ENCODE measurements at places on chromosomes 16 and 17. TPM values are rescaled to one million over a fixed set of nuclear protein-coding genes. Genes with fewer than 3 reads are reported as not detected.
A peak's percentile ranks its signal among the peaks of the same experiment; 100 is the strongest.

The FHOD1 gene
- 145 TPM for total RNA-seq

GRCh38 chr17:10725262-10725661 is 4.6 kb downstream of the TMEM220 start:
- no peak for DNase-seq

The RANBP10 gene
- 25.2 TPM for total RNA-seq

The SKA2 gene
- 17.4 TPM for total RNA-seq

The ZNF207 gene
- total RNA-seq = 300 TPM

The DBNDD1 gene
- 1.8 TPM for total RNA-seq

The AGRP gene
- not detected for total RNA-seq

DNA sequence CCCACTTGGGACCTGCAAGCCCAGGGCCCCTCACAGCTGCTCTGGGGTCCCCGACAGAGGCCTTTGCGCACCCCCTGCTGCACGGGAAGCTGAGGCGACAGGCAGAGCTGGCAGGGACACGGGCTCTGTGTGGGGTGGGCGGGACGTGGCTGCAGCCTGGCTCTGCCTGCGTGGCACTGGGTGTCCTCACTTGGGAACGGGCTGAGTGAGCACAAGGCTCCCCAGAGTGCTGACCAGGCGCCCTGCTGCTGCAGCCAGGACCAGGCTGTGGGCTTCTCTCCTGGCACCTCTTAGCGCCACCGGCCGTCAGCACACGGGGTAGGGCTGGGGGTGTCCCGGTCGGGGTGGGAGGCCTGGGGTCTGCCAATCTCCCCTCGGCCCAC is 6.6 kb downstream of the C1QTNF8 start:
- no peak for DNase-seq

DNA sequence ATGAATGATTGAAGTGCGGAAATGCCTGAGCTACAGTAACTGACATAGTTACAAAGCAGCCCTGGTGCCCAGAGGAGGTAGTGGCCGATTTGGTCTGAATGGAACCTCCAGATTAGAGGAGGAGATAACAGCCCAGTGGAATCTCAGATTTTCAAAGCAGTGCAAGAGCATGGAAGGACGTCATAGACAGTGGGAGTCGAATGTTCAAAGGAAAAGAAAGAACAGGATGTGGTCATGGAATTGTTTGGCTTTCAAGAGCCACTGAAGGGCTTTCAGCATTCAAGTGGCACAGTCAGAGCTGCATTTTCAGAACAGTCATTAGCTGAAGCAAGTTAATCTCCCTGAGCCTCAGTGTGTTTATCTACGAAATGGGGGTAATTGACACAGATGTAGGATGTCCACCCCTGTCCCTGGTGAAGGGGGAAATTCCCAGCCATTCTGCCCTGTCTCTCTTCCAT is 104.6 kb upstream of the CACNG3 start:
- DNase-seq = no peak

GRCh38 chr17:17063546-17064122 is 21.4 kb downstream of the MPRIP start:
- DNase-seq = peak; percentile 72

DNA sequence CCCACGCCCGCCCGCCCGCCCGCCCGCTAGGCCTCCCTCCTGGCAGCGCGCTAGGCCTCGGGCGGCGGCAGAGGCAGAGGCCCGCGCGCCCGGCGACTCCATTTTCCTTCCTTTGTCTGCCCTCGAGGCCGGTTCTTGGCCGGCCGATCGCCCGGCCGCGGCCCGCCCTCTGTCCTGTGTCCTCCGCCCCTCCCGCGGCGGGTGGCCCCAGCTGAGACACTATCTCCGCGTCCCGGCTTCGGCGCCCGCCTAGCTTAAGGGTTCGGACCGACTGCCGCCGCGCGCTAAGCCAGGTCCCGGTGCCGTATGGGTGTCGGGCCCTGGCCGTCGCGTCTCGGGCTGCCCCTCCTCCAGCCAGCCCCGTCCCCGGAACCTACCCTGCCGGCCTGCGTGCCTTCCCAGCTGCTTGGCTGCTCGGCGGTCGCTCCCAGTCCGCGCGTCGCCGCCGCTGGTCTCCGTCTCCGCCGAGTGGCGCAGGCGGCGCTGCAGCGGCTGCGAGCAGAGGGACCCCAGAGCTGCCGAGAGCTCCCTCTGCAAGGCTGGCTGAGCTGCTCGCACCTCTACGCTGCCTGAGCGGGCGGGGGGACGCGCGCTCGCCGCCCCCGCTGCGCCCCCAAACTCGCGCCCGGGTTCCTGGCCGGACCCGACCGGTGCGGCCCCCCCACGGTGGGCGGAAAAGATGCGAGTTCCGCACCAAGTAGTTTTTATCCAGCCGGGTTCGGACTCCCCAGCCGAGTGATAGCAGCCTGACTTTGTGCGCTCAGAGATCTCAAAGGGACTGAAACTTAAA is 787 bp downstream of the CTCF start:
- DNase-seq = peak; percentile 94

GRCh38 chr16:48334325-48334724 is 50.9 kb downstream of the SIAH1 start:
- no peak for DNase-seq

DNA sequence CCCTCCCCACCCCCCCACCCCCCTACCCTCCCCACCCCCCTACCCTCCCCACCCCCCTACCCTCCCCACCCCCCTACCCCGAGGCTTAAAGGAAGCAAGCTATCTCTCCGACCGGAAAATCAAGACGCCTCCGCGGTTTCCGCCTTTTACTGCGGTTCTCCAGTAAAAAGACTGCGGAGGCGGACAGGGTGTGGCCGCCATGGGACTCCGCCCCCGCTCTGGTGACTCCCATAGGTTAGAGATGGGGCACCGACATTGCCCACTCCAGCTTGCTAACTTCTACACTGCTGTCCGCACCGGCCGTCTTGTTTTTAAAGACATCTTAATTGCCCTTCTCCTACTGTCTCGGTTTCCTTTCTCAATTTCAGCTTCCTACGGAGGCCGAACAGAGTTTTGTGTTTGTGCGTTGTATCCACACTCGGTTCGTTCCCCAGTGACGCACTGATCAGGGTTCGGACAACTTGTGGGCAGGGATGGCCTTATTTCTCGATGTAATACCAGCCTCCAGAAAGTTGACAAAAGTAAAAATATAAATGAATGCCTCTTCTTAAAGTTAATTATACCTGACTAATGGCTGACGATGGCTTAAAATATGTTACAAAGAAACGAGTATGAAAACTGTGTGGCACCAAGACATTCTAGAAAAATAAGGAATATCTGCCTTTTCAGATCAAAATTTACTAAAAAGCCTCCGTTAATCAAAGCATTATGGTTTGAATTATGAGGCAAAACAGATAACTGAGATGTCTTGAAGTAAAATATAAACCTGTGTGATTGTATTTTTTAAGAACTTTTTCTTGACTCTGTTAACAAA is 1.1 kb upstream of the ZNF200 start:
- peak; percentile 91 for DNase-seq

DNA sequence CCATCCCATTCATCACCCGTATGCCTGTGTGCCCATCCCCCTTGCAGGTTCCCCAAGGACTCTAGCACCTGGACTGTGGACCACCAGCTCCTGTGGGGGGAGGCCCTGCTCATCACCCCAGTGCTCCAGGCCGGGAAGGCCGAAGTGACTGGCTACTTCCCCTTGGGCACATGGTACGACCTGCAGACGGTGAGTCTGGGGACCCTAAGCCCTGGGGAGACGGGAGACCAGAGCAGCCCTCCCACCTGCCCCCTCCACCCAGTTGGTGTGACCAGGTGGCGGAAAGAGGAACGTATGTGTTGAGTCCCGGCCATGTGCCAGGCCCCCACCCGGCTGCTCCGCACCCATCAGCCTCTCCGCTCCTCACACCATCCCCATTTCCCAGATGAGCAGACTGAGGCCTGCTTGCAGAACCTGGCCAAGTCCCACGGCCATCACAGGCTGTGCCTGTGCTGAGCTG is 15.6 kb downstream of the GAA start:
- DNase-seq = peak; percentile 53

The CACNA1G gene
- total RNA-seq = 0.22 TPM

The OR2C1 gene
- total RNA-seq = not detected
